Forelimb muscle (tissue), 1 donor: ENCODE measurements at places on chromosomes 3 and 15.

GRCh38 chr3:14548321-14548729, 8.2 kb upstream of the GRIP2 start:
- peak; percentile 49 for DNase-seq

- no peak for DNase-seq
These were observed 22.3 kb upstream of the TLE3 start for GRCh38 chr15:70119911-70120508.

GRCh38 chr15:45993072-45993471, 358.2 kb downstream of the SQOR start:
- DNase-seq, result no peak

- no peak for DNase-seq
These were observed 10.3 kb upstream of the ZBED2 start for GRCh38 chr3:111605493-111605892.

DNA sequence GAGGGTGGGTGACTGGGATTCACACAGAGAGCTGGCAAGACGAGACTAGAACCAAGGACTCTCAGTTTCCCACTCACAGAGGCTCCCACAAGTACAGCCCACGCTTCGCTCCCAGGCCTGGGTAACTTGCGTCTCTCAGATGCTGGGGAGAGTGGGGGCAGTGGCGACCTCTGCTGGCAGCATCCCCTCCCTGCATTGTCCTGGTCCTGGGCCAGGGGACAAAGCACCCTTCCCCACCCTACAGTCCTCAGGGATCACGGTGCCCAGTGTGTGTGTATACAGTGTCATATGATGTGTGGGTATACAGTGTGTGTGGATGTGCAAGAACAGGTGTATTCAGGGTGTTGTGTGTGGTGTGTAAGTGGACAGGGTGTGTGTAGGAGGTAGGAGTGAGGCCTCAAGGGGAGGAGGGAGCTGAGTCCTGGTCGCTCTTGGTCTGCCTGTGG, 12.8 kb downstream of the VILL start:
- DNase-seq, result no peak

DNA sequence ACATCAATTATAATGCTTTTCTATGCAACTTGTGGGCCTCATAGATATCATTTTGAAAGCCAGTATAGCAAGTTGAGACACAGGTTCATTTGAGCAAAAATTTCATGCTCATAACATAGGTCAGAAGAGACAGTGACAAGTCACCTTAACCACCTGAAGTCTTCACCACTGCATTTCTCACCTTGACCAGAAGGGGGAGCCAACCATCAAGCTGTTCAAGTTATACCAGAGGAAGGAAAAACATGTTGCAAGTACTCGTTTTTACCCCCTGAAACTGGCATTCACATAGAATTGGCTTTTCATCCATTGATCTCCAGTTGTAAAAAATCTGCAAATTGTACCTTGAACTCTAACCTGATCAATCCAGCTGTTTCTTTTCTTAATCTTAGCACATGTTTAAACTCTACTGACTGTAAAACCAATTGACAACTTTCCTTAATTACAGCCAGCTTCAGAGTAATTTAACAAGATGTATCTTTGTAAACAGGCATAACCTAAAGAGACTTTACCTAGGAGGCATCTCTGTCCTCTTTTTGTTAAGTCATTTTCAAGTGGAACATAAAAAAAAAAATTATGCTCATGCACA, 1.4 kb downstream of the LMOD3 start:
- DNase-seq, result peak; percentile 44

DNA sequence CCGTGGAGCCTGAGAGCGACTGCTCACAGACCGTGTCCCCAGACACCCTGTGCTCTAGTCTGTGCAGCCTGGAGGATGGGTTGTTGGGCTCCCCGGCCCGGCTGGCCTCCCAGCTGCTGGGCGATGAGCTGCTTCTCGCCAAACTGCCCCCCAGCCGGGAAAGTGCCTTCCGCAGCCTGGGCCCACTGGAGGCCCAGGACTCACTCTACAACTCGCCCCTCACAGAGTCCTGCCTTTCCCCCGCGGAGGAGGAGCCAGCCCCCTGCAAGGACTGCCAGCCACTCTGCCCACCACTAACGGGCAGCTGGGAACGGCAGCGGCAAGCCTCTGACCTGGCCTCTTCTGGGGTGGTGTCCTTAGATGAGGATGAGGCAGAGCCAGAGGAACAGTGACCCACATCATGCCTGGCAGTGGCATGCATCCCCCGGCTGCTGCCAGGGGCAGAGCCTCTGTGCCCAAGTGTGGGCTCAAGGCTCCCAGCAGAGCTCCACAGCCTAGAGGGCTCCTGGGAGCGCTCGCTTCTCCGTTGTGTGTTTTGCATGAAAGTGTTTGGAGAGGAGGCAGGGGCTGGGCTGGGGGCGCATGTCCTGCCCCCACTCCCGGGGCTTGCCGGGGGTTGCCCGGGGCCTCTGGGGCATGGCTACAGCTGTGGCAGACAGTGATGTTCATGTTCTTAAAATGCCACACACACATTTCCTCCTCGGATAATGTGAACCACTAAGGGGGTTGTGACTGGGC, 7.3 kb downstream of the FAM131A start:
- DNase-seq, result no peak

- DNase-seq, result no peak
These were observed 198.3 kb downstream of the OTOL1 start for GRCh38 chr3:161694682-161695564.

GRCh38 chr15:74804935-74805334, 7.7 kb upstream of the LMAN1L start:
- DNase-seq, result no peak

- no peak for DNase-seq
These were observed 19.2 kb upstream of the ITPKA start for GRCh38 chr15:41474436-41474835.

- no peak for DNase-seq
These were observed 728.4 kb upstream of the GOLIM4 start for GRCh38 chr3:168824107-168824506.

GRCh38 chr3:8212794-8213193, 288.8 kb upstream of the LMCD1 start:
- DNase-seq, result no peak

GRCh38 chr3:64251019-64251418, 25.8 kb upstream of the PRICKLE2 start:
- DNase-seq, result no peak

GRCh38 chr15:25803541-25803940, 59.6 kb downstream of the ATP10A start:
- DNase-seq, result no peak

DNA sequence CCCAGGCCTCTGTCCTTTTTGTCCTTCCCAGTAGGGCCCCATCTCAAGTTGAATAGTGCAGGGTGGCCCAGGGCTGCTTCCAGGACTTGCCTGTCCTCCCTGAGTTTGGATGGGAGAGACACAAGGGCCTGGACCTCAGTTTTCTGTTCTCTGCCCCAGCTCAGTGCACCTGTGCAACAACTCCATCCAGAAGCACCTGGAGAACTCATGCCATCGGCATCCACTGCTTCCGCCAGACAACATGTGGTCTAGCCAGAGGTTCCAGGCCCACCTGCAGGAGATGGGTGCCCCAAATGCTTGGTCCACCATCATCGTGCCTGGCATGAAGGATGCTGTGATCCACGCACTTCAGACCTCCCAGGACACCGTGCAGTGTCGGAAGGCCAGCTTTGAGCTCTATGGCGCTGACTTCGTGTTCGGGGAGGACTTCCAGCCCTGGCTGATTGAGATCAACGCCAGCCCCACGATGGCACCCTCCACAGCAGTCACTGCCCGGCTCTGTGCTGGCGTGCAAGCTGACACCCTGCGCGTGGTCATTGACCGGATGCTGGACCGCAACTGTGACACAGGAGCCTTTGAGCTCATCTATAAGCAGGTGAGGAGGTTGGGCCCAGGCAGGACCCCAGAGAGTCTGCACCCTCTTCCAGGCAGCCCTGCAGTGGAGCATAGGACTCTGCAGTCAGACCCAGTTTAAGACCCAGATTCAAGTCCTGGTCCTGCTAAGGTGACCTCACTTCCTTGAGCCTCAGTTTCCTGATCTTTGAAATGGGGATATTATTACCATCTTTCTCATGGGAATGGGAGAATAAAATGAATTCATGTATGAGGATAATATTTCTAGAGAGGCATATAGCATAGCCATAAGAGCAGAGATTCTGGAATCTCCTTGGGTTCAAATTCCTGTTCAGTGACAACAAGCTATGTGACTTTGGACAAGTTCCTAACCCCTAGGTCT, 14.7 kb downstream of the RPUSD3 start:
- DNase-seq, result no peak

DNA sequence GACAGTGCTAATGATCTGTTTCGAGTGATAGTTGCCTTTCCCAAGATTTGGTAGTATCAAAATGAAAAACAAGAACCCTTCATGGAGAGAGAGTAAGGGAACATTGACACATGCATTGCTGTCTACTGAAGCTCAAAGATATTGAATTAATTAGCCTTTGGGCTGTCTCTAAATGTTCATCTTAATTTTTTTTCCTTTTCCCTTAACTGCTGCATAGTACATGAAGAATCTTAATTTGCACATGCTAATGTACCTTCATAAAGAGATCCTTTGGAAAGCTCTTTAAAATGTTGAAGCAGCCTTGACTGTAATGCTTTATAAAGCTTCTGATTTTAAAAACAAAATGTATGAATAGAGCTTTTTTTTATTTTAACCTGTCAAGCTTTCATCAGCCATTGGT, 452.2 kb downstream of the TUSC7 start:
- no peak for DNase-seq

DNA sequence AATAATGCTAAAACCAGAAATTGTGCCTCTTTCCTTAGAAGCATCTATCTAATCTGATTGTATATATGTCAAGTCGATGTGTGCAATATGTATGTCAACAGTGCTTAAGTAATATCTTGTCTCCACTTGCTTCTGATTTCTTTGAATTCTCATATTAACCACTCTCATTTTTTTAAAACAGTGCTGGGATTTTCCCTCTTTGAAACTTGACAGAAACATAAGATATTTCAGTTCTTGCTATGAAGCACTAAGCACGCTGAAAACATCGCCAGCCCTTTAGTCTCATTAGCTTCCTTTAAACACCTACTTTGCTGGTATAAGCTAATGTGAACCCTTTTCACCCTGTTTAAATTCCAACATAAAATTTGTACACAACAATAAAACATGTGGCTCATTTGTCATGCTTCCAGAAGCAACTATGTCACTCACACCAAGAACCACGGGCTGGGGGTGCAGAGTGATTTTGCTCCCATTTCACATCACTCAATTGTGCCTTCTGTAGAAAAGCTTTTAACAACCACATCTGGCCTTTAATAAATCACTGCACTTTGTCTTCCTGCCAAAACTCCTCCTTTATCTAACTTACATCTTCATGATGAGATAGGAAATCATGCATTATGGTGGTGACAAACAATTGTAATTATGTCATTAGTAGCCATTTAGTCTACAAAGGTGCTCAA, 185.2 kb downstream of the FOXP1 start:
- no peak for DNase-seq

DNA sequence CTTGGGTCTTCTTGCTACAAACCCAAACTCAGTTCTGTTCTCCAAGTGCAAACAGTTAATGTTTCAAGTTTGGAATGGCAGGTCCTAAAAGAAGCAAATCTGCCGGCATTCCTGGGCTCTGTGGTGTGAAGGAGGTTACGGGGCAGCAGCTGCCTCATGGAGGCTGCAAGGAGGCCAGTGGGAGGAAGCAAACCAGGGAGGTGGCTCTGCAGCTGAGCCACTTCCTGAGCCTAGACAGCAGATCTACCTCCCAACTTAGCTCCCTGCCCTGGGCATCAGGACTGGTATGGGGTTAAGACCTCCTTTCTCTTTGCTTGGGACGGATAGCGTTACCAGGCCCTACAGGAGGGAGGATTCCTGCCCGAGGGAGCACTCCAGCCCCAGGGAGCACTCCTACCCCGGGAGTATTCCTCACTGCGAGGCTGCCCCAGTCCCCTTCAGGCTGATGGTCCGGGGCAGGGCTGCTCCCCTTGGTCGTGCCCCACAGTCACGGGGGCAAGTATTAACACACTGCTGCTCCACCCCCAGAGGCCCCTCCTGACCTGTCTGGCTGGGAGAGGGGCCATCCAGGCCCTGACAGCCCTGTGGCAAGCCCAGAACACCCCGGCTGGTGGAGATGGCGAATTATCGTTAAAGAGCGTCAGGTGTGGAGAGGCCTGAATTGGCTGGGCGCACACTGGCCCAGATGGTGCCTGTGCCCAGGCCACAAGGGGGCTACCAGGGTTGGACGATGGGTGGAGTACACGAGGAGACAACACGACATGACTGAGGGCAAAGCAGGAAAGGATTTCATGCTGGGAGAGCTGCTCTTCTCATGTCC, 129.9 kb downstream of the ATP10A start:
- DNase-seq, result no peak

DNA sequence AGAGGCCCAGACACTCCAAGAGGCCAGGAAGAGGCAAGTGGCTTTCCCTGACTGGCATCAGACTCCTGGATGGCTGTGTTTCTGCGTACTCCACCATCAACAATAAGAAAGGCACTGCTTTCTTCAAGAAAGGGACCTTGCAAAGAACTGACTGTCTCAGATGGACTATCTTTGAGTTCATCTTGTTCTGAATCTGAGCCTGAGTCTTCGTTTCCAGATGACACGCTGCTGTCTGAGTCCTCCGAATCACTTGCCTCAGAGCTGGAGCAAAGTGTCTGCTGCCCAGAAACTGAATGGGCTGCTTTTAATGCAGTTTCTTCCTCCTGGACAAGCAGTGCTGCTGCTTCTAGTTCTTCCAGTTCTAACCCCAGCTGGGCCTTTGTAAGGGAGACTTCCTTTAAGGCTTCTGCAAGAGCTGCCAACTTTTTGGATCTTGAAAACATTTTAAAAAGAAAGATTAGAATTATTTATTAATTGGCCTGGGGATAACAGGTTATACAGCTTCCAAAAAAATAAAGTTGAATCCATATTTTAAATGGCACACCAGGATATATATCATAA, 97.8 kb downstream of the SHQ1 start:
- no peak for DNase-seq

- no peak for DNase-seq
These were observed 7.3 kb downstream of the ACOX2 start for GRCh38 chr3:58529516-58530353.

GRCh38 chr15:62020576-62021160, 39.6 kb downstream of the VPS13C start:
- no peak for DNase-seq

GRCh38 chr15:30985081-30985531, 6.3 kb downstream of the MTMR10 start:
- no peak for DNase-seq

GRCh38 chr3:72050048-72050632, 265.2 kb upstream of the PROK2 start:
- DNase-seq, result no peak

DNA sequence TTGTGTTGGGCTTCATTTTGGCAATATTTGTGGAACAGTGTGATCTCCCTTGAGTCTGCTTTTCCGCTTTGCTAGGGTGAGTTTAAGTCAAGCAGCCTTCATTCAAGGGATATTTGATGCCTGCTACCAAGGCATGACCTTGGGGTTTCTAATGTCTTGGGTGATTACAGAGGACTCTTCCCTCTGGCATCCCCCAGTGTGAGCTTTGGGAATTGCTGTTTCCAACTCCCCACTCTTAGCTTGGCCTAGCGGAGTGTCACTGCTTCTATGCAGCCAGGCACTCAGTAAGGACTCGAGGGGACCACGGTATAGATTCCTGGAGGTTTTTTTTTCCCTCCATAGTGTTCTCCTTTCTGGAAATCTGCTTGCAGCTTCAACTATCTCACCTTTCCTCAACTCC, 21.1 kb downstream of the GCNT3 start:
- no peak for DNase-seq
